ENCODE measurements at places on chromosomes 1 and 21.
A peak's percentile ranks its signal among the peaks of the same experiment; 100 is the strongest.

DNA sequence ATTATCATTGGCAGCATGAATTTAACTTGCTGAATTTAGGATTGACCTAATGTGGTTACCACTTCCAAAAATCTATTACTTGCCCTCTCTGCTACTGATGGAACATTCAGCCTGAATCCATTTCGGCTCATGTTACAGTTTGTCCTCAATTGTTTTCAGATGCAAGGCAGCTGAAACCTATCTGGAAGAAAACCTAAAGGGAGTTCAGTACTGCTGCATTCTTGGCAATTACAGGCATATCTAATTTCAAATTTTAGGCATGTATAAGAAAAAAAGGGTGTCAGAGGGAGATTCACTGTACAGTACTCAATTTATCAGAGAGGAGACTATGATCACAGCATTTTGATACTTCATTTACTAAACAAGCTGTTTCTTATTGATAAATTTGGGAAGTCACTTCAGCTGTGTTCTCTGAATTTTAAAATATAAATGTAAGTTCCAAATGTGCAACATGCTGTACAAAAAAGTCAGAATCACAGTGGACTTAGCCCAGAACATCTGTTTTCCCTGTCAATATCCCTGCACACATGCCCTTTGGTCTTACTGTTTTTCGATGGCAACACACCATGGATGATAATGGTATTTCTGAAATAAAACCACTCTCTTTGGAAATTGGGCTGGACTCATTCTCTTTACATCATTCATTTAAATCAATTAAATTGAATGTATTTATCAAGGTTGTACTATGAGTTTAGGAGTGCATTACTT, 651.6 kb upstream of the ADGRL4 start:
- DNase-seq = no peak

DNA sequence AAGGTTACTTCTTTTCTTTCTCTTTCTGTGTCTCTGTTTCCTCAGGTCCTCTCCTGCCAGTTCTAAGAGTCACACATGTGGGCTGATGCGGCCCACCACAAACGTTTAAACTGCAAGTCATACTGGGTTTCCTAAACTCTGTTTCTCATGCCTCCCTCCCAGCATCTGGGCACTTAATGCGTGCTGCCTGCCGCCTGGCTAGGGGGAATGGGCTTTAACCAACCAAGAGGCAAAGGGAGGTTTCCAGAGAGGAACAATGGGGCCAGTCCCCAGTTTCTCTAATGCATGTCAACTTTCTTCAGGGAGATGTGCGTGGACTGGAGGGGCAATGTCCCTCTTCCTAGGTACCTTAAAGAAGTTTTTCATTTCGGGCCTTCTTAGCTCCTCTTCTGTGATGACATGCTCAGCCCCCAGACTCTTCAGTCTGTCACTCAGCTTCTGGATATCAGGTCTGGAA, 19.9 kb upstream of the SRSF4 start:
- DNase-seq = no peak

DNA sequence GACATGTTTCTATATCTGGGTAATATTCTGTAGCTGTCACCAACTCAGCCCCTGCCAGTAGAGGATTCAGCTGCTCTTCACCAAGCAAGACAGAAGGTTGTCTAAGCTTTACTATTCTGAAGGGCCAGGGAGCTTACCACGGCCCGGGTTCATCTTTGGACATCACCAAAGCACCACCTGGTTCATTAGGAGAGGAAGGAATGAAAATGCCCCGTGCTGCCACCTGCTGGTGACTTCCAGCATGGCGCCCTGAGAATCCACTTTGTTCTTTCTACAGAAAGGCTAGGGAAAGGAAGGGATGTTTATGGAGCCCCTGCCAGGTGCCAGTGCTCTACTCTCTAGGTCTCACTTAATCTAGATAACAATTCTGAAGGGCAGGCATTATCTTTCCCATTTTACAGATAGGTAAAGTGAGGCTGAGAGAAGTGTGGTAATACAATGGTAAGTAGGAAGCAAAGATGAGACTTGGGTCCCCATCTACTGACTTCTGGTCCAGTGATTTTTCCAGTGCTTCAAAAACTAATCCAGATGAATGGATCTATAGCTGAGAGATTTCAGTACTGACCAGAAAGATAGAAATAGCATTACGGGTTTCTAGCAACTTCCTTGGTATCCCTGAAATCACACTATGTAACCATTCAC, 79.5 kb downstream of the BEND5 start:
- DNase-seq = peak; percentile 39

DNA sequence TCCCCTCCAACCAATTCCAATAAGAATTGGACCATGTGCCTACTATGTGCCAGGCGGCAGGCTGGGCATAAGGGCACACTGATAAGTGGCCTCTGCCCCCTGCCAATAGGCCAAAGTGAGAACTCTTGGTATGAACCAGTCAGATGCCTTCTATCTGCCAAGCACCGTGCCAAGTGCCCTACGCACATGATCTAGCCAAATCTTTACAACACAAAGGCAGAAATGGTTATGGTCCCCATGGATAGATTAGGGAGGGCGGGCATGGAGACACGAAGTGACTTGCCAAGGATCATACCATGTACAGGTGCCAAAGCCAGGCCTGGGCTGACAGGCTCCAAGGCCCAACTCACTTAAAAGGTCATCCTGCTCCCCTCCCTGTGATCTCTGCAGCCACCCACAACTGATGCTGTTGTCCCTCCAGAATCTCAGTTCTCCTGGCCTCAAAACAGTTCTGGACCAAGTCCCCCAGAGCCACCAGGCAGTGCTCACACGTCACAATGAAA, 32.1 kb downstream of the CASZ1 start:
- no peak for DNase-seq

DNA sequence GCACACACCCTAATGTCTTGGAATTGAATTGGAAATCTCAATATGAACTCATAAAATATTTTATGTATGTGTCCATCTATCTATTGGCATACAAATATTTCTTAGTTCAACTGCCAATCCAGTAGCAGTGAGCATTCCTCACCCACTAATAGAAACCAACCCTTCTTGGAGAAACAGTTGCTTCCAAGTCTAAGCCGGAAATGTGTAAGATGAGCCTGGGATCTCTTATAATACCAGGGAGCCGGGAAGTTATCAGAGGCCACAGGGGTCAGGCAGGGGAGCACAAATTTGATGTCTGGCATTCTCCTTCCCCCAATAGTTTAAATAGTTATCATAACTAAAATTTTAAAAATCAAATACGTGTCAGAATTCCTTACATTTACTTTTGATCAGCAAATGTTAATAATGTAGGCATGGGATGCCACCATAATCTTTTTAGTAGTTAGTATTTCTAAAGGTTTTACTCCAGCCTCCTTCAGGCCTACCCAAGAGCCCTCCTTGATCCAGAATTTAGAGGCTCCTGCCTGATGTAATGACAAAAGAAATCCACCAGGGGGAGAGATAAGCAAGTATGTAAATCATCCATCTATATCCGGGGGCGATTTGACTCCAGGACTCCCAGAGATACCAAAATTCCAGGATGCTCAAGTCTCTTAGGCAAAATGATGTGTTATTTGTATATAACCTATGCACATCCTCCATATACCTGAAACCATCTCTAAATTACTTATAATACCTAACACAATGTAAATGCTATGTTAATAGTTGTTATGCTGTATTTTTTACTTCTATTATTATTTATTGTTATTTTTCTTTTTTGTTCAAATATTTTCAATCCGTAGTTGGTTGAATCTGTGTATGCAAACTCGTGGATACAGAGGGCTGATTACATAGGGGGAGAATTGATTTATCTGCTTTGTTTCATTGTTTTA, 218.7 kb upstream of the COA6 start:
- DNase-seq = peak; percentile 76

- DNase-seq = no peak
These were observed 2.2 kb downstream of the IL10RB start for GRCh38 chr21:33268393-33268736.

- DNase-seq = no peak
These were observed 1098.6 kb upstream of the NCAM2 start for GRCh38 chr21:19899645-19900044.

- no peak for DNase-seq
These were observed at the start of gene B3GALT5 for GRCh38 chr21:39612233-39613040. B3GALT5 (plus strand) TSS chr21:39612940; CDS start chr21:39660560, 47,620 bp downstream.

GRCh38 chr1:43537423-43538142, 6.9 kb downstream of the PTPRF start:
- DNase-seq = no peak
